ENCODE measurements at places on chromosomes 7 and 10. TPM values are rescaled to one million over a fixed set of nuclear protein-coding genes. Genes with fewer than 3 reads are reported as not detected.

Gene SORCS3
- 9.8 TPM for total RNA-seq

Gene EEPD1
- total RNA-seq: 11.3 TPM

Gene EMX2
- total RNA-seq: 3.7 TPM

Gene GDF10
- 7.6 TPM for total RNA-seq

Gene FGF8
- not detected for total RNA-seq

Gene AOAH
- total RNA-seq: 3.4 TPM
